Ascending aorta (tissue), 2 donors: ENCODE measurements at places on chromosomes 12 and 14.

DNA sequence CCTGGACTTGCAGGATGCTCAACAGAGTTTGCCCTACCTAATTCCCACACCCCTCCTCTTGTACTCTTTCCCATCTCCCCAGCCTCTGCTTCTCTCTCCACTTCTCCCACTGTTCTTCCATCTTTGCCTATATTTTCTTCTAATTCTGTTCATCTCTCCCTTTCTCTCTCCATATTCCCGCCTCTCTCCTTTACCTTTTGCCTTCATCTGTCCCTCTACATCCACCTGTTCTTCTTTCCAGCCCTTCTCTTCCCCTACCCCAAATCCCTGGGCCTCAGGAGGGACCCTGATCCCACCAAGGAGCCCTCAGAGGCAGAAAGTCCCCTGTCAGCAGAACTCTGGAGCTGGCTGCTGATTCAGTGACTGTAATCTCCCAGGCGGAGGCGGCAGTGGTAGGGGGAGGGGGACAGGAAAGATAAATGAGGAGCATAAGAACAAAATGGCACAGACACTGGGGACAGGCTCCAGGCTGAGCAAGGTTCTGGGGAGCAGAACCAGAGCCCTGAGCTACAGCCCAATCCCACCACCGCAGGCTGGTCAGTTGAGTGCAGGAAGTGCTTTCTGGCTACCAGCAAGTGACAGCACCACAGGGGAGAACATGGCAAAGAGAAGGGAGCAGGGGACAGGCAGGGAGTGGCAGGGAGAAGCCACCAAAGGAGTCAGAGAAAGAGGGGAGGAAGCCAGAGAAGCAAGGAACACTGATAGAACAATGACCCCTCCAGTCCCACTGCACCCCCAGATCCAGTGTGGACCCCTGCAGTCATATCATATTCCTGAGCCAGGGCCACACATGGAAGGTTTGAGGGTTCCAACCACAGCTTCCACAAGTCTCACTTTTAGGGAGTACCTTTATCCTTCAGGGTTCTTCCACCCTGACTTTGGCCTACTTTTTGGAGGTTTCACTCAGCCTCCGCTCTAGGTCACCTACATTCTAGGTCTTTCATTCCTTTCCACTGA lies 27.0 kb downstream of the SMUG1 start:
- DNase-seq = no peak

DNA sequence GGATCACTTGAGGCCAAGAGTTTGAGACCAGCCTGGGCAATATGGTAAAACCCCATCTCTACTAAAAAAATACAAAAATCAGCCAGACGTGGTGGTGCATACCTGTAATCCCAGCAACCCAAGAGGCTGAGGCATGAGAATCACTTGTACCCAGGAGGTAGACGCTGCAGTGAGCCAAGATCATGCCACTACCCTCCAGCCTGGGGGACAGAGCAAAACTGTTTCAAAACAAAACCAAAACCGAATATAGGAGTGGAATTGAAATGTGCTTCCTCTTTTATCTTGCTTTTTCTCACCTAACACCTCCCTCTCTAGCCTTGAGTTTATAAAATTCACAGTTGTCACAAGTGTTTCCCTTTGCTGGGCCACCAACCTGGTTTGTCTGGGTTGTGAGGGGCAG lies 181.9 kb downstream of the PAH start:
- DNase-seq = no peak

- DNase-seq = no peak
Observed at GRCh38 chr12:68856510-68856909, 48.5 kb downstream of the MDM2 start.

GRCh38 chr12:115203701-115204100 lies 519.7 kb upstream of the TBX3 start:
- DNase-seq = no peak

DNA sequence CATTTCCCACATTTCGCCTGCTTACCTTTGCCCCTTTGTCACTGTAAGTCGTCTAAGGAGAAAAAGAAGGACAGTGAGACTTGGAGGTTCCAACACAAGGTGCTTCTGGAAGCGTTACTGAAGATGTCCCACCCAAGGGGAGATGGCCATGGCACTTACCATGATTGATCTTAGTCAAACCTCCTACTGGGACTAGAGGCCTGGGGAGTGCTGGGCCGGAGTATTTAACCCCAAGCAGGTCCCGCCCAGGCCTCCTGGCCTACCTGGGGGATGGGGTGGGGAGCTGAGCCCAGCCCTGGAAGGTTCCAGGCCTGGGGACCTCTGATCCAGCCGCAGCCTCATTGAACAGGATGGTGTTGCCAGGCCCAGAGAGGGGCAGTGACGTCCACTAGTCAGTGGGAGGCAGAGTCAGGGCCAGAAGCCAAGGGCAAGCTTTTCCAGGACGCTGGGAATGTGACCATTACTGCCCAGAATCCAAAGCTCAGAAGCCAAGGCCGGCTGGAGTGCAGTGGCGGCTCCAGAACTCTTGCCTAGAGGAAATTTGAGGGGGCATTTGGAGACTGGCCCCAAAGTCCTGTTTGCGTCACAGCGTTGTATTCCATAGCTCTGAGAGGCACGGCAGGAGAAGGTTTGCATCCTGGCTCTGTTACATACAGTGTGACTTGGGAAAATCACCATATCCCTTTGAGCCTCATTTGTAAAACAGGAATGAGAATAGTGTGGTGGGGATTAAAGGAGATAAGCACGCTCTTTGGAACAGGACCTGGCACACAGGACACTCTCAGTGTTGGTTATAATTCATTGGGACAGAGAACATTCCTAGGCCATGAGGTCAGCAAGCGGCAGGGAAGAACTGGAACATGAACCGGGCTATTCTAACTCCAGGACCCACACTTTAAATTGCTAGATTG lies at the start of gene HPD:
Gene HPD, minus strand, starts transcription at position 198 of the 911 bp plus-strand sequence. Its CDS starts 36 bp downstream, at position 162.
- DNase-seq = peak; percentile 33

DNA sequence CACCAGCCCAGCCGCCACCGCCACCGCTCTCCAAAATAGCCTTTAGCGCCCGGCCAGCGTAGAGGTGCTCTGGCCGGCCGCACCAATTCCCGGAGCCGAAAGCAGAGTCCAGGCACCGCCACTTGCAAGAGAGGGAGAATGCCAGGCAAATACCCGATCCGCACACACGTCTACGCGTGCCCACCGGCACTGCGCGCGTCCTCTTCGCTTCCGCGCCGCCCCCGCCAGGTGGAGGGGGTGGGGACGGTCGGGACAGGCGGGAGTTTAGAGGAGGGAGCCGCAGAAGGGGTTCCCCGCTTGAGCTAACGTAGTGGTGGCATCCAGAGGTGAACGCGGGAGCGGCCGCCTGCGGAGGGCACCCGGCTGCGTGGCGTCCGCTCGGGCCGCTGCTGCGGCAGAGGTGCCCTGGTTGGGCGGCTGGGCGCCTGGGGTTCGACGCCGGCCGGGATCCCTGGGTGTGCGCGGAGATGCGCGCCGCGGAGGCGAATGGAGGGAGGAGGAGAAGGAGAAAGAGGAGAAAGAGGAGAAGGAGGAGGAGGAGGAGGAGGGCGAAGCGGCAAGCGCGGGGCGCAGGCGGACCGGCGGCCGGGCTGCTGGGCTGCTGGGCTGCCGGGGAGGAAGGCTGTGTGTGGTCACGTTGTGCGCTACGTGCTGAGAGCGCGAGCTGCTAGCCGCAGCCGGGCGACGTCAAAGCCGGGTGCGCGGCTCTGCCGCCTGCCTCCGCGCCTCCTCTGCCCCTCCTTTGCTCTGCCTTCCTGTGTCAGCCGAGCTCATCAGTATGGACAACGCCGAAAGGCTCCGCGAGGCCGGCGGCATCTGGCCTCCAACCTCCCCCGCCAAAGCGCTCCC lies at the start of gene MDGA2:
Gene MDGA2, minus strand, starts transcription at position 140 of the 849 bp plus-strand sequence.
- DNase-seq = no peak

DNA sequence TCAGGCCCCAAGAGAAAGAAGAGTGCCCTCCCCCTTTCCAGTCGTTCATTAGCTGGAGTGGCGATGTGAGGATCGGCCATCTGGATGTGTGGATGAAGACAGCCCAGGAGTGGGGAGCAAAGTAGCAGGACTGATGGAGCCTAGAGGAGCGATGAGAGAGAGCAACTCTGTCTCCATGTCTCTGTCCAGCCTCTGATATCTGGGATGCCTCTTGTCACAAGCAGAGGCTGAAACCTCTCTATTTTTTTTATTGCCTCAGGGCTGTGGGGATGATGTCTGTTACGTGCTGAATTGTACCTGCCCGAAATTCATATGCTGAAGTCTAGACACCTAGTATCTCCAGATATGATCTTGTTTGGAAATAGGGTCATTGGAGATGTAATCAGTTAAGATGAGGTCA lies 2.7 kb downstream of the SERPINA11 start:
- DNase-seq = no peak

GRCh38 chr12:109625131-109625559 lies 51.6 kb downstream of the MVK start:
- DNase-seq = no peak

- DNase-seq = no peak
Observed at GRCh38 chr12:46357438-46358324, 14.9 kb downstream of the SLC38A2 start.

DNA sequence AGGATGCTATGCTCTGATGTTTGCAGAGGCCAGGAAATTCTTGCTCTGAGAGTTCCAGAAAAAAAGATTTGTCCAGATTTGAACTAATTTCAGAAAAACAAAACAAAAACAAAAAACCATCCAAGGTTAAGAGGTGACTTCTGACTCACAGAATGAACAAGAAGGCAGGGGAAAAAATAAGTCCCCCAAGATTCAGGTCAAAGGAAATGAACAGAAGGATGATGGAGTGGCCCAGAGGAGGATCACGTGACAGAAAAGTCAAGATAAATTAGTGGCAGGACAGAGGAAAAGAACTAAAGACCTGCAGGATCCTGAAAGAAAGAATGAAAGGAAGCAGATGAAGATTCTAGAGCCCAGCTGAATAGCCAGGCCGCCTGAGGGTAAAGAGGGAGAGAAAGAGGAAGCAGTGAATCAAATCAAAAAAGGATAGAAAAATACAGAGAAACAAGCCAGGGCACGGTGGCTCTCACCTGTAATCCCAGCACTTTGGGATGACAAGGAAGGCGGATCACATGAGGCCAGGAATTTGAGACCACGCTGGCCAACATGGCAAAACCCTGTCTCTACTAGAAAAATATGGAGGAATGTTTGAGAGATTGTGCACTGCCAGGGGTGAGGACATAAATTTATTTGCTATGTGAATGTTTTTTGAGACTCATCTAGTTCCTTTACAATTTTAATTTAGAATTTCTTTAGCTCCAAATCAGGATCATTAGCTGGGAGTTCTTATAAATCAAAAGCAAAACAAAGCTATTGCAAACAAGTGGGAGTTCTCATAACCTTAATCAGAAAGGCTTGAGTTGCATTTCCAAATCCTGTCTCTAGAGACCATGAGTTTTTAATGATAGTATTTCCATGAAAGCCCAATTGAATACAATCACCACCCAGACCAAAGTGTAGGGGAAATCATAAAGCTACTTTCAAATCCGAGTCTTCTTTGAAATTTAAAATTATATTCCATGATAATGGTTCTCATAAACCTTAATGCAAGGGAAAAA lies 217.1 kb upstream of the PLEKHG7 start:
- DNase-seq = no peak

DNA sequence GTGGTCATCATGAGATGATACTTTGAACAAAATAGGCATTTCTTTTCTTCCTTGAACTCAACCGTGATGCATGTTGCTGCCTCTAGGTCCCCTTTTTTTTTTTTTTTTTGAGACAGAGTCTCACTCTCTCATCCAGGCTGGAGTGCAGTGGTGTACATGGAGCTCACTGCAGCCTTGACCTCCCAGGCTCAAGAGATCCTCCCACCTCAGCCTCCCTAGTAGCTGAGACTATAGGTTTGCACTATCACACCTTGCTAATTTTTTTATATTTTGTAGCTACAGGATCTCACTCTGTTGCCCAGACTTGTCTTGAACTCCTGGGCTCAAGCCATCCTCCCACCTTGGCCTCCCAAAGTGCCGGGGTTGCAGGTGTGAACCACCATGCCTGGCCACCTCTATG lies 20.6 kb downstream of the DIP2B start:
- DNase-seq = no peak

- no peak for DNase-seq
Observed at GRCh38 chr12:112740387-112740934, 51.1 kb upstream of the RPH3A start.

DNA sequence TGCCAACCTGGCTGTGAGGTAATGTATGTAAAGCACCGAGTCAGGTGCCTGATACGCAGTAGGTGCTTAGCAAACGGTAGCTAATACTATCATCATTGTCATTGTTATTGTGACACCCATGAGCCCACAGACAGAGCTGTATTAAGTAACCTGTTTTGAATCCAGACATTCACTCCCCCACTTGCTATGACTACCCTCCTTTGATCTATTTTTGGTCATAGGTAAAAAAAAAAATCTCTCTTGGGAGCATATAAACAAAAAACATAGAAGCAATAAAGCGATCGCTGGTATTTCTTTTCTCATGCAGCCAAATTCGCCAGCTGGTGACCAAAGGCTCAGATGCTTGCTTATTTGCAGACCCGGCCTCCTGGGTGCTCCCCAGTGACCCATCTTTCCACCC lies 330.2 kb downstream of the DPF3 start:
- no peak for DNase-seq

- no peak for DNase-seq
Observed at GRCh38 chr12:89935850-89936249, 227.2 kb upstream of the ATP2B1 start.

- DNase-seq = no peak
Observed at GRCh38 chr14:54784657-54785056, 118.0 kb downstream of the GCH1 start.

DNA sequence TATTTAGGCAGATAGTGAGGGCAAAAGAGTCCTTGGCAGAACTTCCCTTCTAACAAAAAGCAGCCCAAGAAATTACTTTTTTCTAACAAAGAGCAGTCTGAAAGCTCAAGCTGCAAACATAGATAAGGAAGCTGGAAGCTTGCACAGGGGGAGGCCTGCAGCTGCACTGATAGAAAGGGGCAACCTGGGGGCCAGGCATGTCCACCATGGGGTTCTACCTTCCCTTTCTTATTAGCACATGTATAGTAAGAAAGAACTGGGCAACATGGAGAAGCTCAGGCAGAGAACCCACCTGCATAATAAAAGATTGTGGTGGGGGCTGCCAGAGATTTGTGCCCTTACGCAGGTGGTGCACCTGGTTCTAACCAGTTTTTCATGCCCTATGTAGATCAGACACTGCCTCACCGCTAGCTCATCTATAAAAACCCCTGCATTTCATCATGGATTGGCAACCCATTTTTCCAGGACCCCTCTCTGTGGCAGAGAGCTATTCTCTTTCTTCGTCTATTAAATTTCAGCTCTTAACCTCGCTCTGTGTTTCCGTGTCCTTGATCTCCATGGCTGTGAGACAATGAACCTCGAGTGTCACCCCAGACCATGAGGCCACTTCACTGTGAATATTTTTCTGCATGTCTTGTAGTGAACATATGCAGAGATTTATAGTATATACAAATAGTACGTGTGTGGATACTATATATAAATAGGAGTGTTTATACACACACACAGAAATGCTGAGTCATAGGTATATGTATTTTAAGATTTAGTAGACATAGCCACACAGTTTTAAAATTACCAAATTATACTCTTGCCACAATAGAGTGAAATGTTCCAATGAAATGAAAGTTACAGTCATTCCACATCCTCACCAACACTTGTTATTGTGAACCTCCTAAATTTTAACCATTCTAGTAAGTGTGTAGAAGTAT lies 53.0 kb downstream of the PEX5 start:
- no peak for DNase-seq
